ENCODE measurements at places on chromosomes 5 and 9.

GRCh38 chr5:151480384-151481293 is 33.2 kb downstream of the SLC36A1 start:
- no peak for DNase-seq

GRCh38 chr5:34927785-34928184 is 1.6 kb upstream of the DNAJC21 start:
- DNase-seq: no peak

GRCh38 chr5:173686950-173687349 is 70.5 kb upstream of the BOD1 start:
- DNase-seq: no peak

DNA sequence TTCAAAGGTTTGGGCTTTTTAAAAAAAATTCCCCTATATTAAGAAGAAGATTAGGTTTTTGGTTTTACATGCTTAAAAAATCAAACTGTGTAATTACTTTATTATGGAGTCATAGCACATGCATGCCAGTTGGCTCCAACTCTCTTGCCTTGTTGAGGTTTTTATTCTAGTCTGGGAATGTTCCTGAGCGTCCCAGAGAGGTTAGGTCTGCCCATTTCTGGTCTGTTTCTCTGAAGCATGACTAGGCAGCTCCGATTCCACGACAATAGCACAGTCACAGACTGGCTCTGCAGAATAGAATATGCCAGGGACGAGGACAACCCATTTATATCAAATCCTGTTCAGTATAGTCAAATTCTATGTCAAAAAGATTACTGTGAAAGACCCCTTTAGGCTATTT is 217.0 kb downstream of the PCSK5 start:
- DNase-seq: no peak

- DNase-seq: no peak
These were observed 137.5 kb downstream of the KCTD16 start for GRCh38 chr5:144308174-144308573.

DNA sequence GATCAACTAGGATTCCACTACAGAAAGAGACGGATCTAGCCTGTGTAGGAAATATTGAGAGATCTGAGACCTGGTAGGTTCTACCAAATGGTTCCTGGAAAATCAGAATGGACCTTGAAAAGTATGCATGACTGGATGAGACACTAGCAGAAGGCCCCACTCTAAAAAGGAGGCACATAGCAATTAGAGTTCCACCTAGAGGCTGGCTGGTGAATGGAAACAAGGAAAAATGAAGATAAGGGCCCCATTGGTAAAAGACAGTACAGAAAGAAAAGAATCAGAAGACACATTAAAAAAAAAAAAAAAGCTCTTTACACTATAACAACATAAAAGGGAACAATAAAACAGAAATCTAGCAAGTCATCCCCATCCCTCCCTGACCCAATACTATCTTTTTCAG is 518.5 kb downstream of the NR2F1-AS1 start:
- no peak for DNase-seq

- DNase-seq: no peak
These were observed 563.9 kb downstream of the HTR1A start for GRCh38 chr5:63398346-63398745.

DNA sequence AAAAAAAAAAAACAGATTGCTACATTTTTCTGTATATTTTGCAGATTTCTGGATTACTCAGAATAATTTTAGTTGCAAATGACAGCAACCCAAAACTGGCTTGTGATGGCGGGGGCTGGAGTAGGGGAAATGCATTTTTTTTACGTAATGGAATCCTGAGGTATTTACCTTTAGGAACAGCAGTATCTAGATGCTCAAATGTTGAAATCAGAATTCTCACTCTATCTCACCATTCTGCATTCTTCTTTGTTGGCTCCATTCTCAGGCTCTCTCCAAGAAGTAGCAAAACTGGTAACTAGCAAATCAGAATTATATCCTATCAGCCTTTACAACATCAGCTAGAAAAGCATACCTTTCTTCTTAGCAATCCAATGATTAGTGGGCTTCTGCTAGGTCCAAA is 554.3 kb downstream of the PRELID2 start:
- DNase-seq: no peak

GRCh38 chr5:1330146-1330846 is 14.6 kb downstream of the CLPTM1L start:
- DNase-seq: no peak

DNA sequence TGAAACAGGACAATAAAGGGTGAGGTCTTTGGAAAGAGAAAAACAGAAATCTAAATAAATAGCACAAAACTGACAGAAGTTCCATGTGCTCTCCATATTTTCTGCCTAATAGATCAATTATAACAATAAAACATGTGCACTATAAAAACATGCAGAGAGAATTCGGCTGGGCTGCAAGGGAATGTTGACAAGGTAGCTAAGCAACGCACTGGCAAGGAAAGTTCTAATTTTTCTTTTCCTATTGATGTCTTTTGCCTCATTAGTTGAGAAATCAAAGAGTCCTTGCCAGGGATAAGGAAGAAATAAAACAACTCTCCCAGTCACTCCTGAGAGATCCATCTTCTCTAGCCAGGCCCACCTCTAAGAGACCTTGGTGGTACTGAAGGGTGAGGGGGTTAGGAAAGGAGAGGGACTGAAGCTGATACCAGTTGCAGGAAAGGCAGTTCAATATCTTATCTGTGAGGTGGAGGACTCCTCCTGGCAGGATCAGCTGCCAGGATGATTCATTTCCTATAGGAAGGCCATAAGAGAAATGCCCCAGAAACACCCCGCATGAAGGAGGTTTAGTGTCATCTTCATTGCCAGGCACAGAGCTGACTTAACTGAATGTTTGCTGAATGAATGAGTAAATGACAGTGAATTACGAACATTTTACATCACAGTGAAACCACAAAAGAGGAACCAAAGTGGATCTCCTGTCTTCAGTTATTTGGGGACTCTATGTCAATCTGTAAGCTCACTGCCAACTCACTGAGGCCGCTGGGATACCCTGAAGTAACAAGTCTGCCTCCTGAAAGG is 63.7 kb upstream of the IFNK start:
- DNase-seq: no peak

DNA sequence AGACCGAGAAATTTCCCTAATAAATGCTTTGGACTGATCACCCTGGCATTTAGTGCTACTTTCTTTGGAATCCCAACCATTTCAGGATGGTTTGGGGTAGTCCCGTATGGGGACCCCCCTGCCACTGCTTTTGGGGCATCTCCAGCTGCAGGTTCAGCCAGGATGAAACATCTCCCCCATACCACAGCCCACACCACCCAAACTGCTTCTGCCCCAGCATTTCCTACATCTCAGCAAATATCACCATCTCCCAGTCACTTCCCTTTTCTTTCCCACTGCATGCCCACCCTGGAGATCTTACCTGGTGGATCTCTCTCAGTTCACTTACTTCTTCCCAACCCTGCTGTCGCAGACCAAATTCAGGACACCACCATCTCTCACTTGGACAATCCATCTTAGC is 4.8 kb upstream of the P4HA2 start:
- no peak for DNase-seq

DNA sequence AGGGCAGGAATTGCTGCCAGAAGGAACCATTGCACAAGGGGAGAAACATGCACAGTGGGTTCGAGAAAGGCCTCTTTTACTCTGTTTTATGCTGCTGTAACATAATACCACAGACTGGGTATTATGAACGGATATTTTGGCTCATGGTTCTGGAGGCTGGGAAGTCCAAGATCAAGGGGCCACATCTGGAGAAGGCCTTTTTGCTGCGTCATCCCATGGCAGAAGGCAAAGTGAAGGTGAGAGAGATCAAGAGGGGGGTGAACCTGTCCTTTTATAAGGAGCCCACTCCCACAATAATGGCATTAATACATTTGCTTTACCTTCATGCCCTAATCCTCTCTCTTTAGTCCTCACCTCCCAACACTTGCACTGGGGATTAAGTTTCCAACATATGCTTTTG is 136.9 kb upstream of the ALDH1B1 start:
- DNase-seq: no peak

GRCh38 chr9:38017149-38017884 is 51.7 kb downstream of the SHB start:
- DNase-seq: no peak

- DNase-seq: no peak
These were observed 13.6 kb upstream of the MTMR12 start for GRCh38 chr5:32326216-32326772.

DNA sequence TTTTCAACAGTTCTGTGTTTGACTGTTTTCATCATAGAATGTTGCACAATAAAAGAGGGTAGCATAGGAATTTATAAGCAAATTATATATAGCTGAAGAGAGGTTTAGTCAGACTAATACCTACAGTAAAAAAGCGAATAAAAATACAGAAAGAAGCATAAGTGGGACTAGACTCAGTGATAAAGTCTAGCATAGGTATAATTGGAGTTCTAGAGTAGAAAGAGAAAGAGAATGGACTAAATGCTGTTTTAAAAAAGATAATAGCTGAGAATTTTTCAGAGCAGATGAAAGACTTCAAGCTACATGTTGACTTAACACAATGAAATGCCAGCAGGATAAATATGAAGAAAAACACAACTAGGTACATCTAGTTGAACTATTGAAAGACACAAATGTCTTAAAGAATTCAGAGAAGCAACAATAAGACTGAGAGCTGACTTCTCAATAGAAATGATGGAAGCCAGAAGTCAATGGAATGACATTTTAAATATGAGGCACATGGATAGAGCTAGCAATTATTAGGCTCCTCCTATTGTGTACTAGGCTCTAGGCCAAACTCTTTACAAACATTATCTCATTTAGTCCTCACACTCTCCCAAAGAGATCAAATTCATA is 573.9 kb downstream of the ZNF608 start:
- DNase-seq: no peak

DNA sequence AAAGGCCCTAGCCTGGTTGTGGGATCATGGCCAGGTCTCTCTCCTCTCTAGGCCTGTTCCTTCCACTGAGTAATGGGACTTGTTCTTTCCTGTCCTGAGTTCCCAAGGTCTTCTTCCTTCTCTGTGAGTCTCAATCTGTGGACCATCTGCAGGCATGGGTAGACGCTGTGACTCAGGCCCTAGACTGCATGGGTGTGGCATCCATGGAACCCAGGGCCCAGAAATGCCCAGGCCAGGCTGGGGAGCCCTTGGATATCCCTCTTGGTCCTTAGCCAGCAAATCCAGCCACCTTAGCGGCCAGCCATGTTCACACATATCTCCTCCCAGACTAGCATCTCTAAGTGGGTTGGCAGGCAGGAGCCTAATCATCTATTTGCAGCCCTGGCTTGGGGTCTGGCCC is 2.3 kb upstream of the ACSL6 start:
- DNase-seq: no peak
